ENCODE measurements at places on chromosomes 3 and 15. TPM values are rescaled to one million over a fixed set of nuclear protein-coding genes. Genes with fewer than 3 reads are reported as not detected.

The ROPN1 gene
- total RNA-seq: not detected

The SMCO1 gene
- total RNA-seq: not detected

The RARRES1 gene
- total RNA-seq: 7.3 TPM

The NPAP1 gene
- total RNA-seq: not detected

The GABRR3 gene
- total RNA-seq: not detected

The FOXB1 gene
- not detected for total RNA-seq

The LRRC2 gene
- total RNA-seq: not detected

The TIMP4 gene
- 10.9 TPM for total RNA-seq

The TP63 gene
- 0.27 TPM for total RNA-seq

The MED12L gene
- total RNA-seq: 0.61 TPM

The PIGB gene
- 17.0 TPM for total RNA-seq

The EAF1 gene
- 13.5 TPM for total RNA-seq

The ISLR2 gene
- 0.13 TPM for total RNA-seq

The KLHL24 gene
- 6.8 TPM for total RNA-seq

The PSTPIP1 gene
- total RNA-seq: not detected

The ST8SIA2 gene
- total RNA-seq: 0.44 TPM

The DNASE1L3 gene
- total RNA-seq: not detected

The ITIH1 gene
- total RNA-seq: not detected

The STAC gene
- 2.6 TPM for total RNA-seq

The LEKR1 gene
- total RNA-seq: 0.51 TPM

The SEC22C gene
- 28.1 TPM for total RNA-seq

The STX19 gene
- not detected for total RNA-seq

The PCYT1A gene
- total RNA-seq: 34.6 TPM

The CHL1 gene
- not detected for total RNA-seq

The ACKR4 gene
- total RNA-seq: not detected

The OSBPL10 gene
- 18.5 TPM for total RNA-seq

The RBSN gene
- 9.7 TPM for total RNA-seq

The ACOX2 gene
- 9.1 TPM for total RNA-seq

The ABI3BP gene
- total RNA-seq: 0.75 TPM

The OR5K2 gene
- not detected for total RNA-seq

The C3orf85 gene
- total RNA-seq: not detected

The PRTG gene
- total RNA-seq: 8.2 TPM

The CLSTN2 gene
- 0.03 TPM for total RNA-seq

The IL17RC gene
- 12.9 TPM for total RNA-seq

The TXNRD3 gene
- total RNA-seq: 6.0 TPM

The NR2E3 gene
- total RNA-seq: 0.38 TPM

The CLEC3B gene
- not detected for total RNA-seq

The LRCH3 gene
- total RNA-seq: 13.2 TPM

The PCSK6 gene
- total RNA-seq: 11.4 TPM

The THSD4 gene
- total RNA-seq: 21.1 TPM

The GOLGA8G gene
- not detected for total RNA-seq

The PIERCE2 gene
- 5.4 TPM for total RNA-seq

The SELENOK gene
- 25.0 TPM for total RNA-seq

The ISLR gene
- 0.39 TPM for total RNA-seq

The PDZRN3 gene
- not detected for total RNA-seq

The MYZAP gene
- total RNA-seq: 0.72 TPM

The ZDHHC23 gene
- 3.5 TPM for total RNA-seq

The AADAC gene
- total RNA-seq: 22.2 TPM

The ISL2 gene
- total RNA-seq: 5.1 TPM

The CELSR3 gene
- total RNA-seq: 5.4 TPM

The GBE1 gene
- total RNA-seq: 26.0 TPM

Data from A549 treated with CpdA at 1 μM for 4 hours (cell line).